ENCODE measurements at places on chromosomes 4 and X. TPM values are rescaled to one million over a fixed set of nuclear protein-coding genes. Genes with fewer than 3 reads are reported as not detected.

Gene SEL1L3
- 75.8 TPM for total RNA-seq

DNA sequence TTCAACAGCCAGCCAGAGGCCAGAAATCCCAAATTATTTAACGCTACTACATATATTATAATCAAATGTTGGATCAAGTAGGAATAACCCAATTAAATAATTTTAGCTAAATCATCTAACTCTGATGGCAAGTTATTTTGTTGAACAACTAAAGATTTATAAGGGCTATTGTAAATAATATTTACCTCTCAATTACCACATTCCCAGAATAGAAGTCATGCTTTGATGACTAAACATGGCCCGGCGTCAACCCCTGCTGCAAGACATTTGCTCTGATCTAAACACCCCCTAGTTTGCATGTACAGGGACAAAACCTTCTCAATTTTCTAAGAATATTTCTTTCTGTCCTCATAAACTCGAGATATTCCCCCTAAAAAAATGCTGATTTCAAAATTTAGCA is 14.2 kb downstream of the VEGFC start:
- no peaks in the 10 kb centered on the region for H3K36me3 ChIP-seq
- DNase-seq = no peak
- H3K27me3 ChIP-seq = no peaks in the 10 kb centered on the region
- peaks cover 12% of the 10 kb centered on the region for H3K4me1 ChIP-seq

Gene FAM9A
- total RNA-seq = not detected

DNA sequence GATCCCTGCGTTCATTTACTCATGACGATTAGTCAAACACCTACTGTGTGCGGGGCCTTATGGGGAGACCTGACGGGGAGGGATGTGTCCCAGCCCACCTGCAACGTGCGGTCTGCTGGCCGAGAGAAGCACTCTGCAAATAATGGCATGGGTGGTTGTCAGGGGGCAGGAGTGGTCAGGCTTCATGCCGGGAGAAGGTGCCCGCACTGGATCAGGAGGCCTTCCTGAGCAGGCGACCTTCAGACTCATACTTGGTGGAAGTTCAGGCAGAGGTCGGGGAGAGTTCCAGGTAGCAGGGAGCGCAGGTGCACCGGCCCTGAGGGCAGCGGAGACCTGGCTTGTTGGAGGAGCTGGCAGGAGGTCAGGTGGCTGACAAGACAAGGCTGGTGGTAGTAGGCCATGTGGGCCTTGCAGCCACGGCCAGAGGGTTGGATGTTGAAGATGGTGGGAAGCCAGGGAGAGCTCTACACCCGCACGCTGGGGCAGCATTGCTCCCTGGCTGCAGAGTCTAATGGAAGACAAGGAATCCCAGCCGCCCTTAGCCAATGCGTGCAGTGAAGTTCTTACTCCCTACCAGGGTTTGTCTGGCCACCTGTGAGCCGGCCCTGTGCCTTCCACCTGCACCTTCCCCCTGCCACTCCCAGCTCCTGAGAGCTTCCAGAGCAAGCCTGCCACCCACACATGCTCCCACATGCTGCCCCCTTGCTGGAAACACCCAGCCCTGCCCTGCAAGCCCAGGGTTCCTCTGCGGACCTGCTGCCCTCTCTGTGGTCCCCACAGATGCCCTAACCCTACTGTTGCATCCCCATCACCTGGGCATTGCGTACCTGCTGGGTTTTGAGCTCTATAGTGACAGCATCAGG is 97.3 kb downstream of the PSAPL1 start:
- H3K27me3 ChIP-seq = no peaks in the 10 kb centered on the region
- H3K4me1 ChIP-seq = no peaks in the 10 kb centered on the region
- no peaks in the 10 kb centered on the region for H3K36me3 ChIP-seq
- H3K27ac ChIP-seq = no peak overlapping the region
- H3K4me3 ChIP-seq = no peak overlapping the region

GRCh38 chrX:139804482-139804881 is 96.5 kb upstream of the MCF2 start:
- no peak overlapping the region for H3K4me3 ChIP-seq
- H3K4me1 ChIP-seq = no peaks in the 10 kb centered on the region
- no peak for DNase-seq
- H3K27me3 ChIP-seq = peaks cover 5% of the 10 kb centered on the region

GRCh38 chrX:95291561-95291960 is 1393.1 kb upstream of the DIAPH2 start:
- H3K27me3 ChIP-seq = no peaks in the 10 kb centered on the region
- H3K4me1 ChIP-seq = no peaks in the 10 kb centered on the region
- DNase-seq = no peak

DNA sequence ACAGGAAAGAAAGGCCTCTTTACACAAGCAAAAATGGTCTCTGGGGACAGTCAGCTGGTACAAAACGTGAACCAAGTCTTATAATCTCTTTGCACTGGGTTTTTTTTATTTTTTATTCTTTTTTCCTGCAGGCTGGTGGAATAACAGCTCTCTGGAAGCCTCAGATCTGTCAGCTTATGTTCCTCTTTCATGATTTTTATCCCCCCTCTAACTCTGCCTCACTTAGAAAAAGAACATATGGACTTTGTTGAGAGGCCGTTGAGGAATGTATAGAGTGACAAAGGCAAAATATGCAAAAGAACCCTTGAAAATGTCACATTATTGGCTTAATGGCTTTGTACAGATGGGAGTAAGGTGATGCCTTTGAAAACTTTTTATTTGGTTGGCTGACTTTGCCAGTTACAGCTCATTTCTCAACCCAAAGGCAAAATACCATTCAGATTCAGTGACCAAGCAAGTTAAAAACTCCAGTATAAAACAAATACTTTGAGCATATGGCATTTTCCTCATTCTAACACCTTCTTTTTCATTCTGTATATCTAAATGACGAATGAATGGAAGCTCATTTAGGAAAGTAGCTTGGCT is 111.1 kb downstream of the RNF150 start:
- H3K27ac ChIP-seq = no peak overlapping the region
- H3K27me3 ChIP-seq = no peaks in the 10 kb centered on the region
- no peak overlapping the region for H3K4me3 ChIP-seq
- peak; percentile 80 for DNase-seq

DNA sequence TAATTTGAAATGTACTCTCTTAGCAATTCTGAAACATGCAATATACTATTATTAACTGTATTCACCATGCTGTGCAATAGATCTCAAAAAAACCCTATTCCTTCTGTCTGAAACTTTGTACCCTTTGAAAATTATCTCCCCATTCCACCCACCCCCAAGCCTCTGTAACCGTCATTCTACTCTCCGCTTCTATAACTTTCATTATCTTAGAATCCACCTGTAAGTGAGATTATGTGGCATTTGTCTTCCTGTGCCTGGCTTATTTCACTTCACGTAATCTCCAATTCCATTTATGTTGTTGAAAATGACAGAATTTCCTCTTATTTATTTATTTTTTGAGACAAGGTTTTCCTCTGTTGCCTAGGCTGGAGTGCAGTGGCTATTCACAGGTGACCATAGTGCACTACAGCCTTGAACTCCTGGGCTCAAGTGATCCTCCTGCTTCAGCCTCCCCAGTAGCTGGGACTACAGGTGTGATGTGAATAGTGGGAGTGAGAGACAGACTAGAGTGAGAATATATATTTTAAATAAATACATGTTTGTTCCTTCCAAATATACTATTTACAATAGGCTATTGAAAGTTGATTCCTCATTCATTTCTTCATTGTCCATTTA is 30.5 kb downstream of the VSIG4 start:
- DNase-seq = no peak
- H3K27ac ChIP-seq = no peak overlapping the region
- no peaks in the 10 kb centered on the region for H3K4me1 ChIP-seq
- no peak overlapping the region for H3K4me3 ChIP-seq
- H3K36me3 ChIP-seq = no peaks in the 10 kb centered on the region
- H3K27me3 ChIP-seq = no peaks in the 10 kb centered on the region

DNA sequence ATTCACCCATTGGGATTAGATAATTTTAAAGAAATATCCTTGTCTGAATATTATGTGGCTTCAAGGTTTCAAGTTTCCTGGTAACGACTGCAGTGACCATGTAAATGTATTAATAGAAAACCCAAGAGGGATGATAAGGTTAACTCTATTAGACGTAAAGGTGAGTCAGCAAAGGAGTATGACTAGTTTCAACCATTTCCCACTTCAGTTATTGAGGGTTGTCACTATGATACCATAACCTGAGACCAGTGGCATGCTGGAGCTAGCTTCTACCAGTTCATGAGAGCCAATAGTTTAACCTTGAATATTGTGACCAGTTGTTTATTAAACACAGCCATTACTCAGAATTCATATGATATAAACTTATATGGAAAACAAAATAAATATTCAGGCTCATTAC is 270.1 kb downstream of the TMA16 start:
- H3K4me1 ChIP-seq = no peaks in the 10 kb centered on the region
- H3K4me3 ChIP-seq = no peak overlapping the region
- no peaks in the 10 kb centered on the region for H3K27me3 ChIP-seq
- H3K36me3 ChIP-seq = no peaks in the 10 kb centered on the region
- DNase-seq = no peak
- H3K27ac ChIP-seq = no peak overlapping the region

Gene RASL11B
- total RNA-seq = 1.0 TPM

DNA sequence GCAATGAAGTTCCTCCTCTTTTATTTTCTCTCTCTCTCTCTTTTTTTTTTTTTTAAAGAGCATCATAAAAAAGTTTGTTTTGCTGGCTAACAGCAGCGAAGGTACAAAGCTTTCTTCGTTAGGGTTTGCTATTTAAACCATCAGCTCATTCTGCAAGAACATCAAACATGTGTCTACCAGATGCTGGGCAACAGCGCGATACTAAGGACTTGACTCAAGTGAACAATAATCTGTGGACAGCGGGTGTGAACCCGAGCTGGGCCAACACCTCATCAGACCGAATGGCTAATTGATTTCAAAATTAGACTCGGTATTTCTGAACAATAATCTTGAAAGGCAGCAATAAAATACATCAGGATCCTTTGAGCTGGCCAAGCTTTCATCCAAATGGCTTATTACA is 246.4 kb downstream of the FBXO8 start:
- no peak overlapping the region for H3K27ac ChIP-seq
- no peaks in the 10 kb centered on the region for H3K27me3 ChIP-seq
- H3K4me3 ChIP-seq = no peak overlapping the region
- no peaks in the 10 kb centered on the region for H3K36me3 ChIP-seq

Gene CLTRN
- 3.6 TPM for total RNA-seq

Gene DRD5
- not detected for total RNA-seq

Gene BCORL1
- 10.9 TPM for total RNA-seq

Gene FHDC1
- total RNA-seq = 27.2 TPM

Gene SLITRK2
- 1.7 TPM for total RNA-seq

GRCh38 chr4:25826074-25826752 is 36.6 kb downstream of the SEL1L3 start:
- H3K36me3 ChIP-seq = no peaks in the 10 kb centered on the region
- no peak overlapping the region for H3K27ac ChIP-seq
- no peak for DNase-seq
- no peak overlapping the region for H3K4me3 ChIP-seq
- no peaks in the 10 kb centered on the region for H3K4me1 ChIP-seq

- H3K27ac ChIP-seq = no peak overlapping the region
- no peaks in the 10 kb centered on the region for H3K4me1 ChIP-seq
- peaks cover 14% of the 10 kb centered on the region for H3K27me3 ChIP-seq
- no peak overlapping the region for H3K4me3 ChIP-seq
- DNase-seq = peak; percentile 0
Observed at GRCh38 chrX:106039920-106040319, 1.4 kb upstream of the SERPINA7 start.

GRCh38 chr4:105389167-105389566 is 84.7 kb downstream of the PPA2 start:
- peaks cover 2% of the 10 kb centered on the region for H3K4me1 ChIP-seq
- peaks cover 3% of the 10 kb centered on the region for H3K36me3 ChIP-seq
- H3K27me3 ChIP-seq = no peaks in the 10 kb centered on the region
- H3K4me3 ChIP-seq = no peak overlapping the region

Gene HEPH
- total RNA-seq = 21.1 TPM

DNA sequence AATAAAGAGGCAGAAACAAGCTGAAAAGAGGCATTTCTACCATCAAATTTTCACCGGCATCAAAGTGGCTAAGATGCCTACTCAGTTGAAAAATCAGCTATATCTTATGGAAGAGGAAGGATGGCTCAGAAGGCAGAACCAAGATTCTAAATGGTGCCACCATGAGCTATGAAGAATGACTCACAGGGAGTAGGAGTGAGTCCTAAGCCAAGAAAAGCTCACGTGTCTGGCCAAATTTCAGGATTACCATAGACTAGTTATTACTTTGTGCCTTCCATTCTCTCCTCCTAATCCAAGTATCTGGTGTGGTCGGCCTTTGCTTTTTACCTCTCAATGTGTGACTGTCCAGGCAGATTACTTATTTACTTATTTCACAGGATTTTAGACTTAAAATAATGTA is 54.8 kb downstream of the BMP3 start:
- H3K36me3 ChIP-seq = no peaks in the 10 kb centered on the region
- no peak overlapping the region for H3K27ac ChIP-seq
- DNase-seq = no peak
- no peak overlapping the region for H3K4me3 ChIP-seq
- no peaks in the 10 kb centered on the region for H3K4me1 ChIP-seq

GRCh38 chr4:22703912-22704311 is 11.2 kb downstream of the GBA3 start:
- DNase-seq = no peak
- H3K36me3 ChIP-seq = no peaks in the 10 kb centered on the region
- no peaks in the 10 kb centered on the region for H3K27me3 ChIP-seq

DNA sequence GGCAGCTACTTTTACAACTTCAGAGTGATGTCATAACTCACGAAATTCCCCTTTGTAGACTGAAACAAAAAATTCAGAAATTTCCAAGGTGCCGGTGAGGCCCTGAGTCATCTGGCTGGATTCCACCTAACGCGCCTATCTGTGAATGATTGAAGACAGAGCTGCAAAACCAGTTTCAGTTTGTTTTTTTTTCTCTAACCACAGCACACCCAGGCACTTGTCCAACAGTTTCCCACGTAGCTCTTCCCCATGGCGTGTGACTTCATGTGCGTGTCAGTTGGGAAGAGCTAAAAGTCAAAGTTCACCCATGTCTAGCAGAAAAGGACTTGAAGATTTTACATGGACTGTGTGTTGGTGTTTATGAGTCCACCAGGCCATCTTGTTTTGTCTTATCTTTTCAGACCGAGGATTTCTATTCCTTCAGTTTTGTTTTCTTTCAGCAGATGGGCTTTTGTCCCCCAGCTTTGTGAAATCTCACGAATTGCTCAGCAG is 16.4 kb downstream of the TCEANC start:
- peaks cover 2% of the 10 kb centered on the region for H3K27me3 ChIP-seq
- no peaks in the 10 kb centered on the region for H3K4me1 ChIP-seq
- peak overlapping the region; percentile 45 for H3K27ac ChIP-seq

DNA sequence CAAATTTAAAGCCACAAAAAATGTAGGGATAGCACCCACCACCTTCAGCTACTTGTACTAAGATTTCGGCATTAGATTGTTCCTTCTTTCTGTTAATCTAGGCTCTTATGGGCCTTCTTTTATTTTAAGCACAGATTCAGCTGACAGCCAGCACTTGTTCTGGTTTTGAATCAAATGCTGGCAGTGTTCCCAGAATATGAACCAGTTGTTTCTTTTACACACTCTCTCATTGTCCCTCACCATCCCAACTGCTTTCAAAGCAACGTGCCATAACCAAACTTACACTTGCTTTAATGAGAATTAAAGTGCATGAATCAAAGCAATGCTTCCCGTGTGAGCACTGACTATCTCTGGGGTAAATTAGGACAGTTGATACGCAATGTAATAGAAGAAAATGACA is 744.5 kb upstream of the FAM241A start:
- no peaks in the 10 kb centered on the region for H3K27me3 ChIP-seq
- no peak overlapping the region for H3K27ac ChIP-seq
- peak; percentile 25 for DNase-seq
- no peaks in the 10 kb centered on the region for H3K4me1 ChIP-seq

- DNase-seq = no peak
- H3K4me1 ChIP-seq = no peaks in the 10 kb centered on the region
- H3K36me3 ChIP-seq = no peaks in the 10 kb centered on the region
Observed at GRCh38 chr4:85883180-85883579, 408.2 kb downstream of the ARHGAP24 start.

GRCh38 chrX:17670874-17671273 is 66.4 kb upstream of the SCML1 start:
- H3K36me3 ChIP-seq = no peaks in the 10 kb centered on the region
- no peak overlapping the region for H3K4me3 ChIP-seq
- no peak overlapping the region for H3K27ac ChIP-seq
